HFF-Myc (cell line): ENCODE measurements at places on chromosomes 7 and 10.

DNA sequence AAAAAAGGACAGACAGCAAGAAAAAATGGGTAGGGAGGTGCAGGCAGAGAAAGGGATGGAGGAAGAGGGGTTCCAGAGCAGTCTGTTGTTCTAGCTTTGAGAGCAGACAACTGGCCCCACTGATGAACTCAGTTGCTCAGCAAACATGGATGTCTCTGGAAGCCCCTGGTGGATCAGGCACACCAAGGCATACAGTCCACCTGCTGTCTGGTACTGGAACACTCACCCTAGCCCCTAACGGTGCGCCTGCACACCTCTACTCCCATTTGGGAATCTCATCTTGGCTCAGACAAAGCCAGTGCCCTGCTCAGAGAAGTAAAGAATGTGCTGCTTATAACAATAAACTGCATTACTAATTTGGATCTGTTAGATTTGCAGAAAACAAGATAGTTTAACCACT, 7.7 kb downstream of the MACROH2A2 start:
- DNase-seq = no peak

DNA sequence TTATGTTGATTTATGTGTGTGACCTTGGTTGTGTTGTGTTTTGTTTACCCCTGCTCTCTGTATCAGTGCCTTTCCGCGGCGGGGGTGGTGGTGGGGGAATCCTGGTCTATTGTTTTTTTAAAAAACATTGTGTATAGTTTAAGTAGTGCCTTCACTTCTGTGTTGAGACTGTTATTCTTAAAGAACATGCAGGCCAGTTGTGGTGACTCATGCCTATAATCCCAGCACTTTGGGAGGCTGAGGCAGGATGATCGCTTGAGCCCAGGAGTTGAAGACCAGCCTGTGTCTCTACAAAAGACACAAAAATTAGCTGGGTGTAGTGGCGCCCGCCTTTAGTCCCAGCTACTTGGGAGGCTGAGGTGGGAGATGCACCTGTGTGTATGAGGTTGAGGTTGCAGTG, 429.0 kb upstream of the LRGUK start:
- DNase-seq = no peak

DNA sequence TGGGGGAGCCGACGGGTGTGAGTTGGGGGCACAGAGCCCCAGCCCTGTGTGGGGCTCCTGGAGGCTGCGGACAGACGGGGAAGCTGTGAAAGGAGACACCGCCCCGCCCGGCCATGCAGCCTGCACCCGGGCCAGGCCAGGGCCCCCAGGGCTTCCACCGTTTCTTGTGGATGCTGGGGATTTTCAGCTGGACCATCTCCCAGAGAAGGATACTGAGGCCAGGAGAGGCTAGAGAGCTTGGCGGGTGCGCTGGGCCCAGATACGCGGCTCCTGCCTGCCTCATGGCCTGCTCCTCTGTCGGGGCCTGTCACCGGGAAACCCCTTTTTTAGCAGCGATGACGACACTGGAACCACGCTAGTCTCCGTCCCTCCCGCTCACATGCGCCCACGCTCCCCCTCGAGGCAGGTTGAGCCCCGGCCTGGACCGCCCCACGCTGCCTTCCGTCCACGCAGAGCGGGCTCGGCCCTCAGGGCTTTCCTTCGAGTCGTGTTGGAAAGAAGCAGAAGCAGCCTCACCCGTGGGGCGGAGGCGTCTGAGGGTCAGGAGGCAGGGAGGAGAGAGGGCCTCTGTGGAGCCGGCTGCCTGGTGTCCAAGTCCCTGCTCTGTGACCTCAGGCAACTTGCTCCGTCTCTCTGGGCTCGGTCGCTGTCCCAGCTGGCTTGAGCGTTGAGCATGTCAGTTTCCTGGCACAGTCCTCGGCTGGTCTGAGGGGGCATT, 11.7 kb downstream of the TMEM184A start:
- no peak for DNase-seq

DNA sequence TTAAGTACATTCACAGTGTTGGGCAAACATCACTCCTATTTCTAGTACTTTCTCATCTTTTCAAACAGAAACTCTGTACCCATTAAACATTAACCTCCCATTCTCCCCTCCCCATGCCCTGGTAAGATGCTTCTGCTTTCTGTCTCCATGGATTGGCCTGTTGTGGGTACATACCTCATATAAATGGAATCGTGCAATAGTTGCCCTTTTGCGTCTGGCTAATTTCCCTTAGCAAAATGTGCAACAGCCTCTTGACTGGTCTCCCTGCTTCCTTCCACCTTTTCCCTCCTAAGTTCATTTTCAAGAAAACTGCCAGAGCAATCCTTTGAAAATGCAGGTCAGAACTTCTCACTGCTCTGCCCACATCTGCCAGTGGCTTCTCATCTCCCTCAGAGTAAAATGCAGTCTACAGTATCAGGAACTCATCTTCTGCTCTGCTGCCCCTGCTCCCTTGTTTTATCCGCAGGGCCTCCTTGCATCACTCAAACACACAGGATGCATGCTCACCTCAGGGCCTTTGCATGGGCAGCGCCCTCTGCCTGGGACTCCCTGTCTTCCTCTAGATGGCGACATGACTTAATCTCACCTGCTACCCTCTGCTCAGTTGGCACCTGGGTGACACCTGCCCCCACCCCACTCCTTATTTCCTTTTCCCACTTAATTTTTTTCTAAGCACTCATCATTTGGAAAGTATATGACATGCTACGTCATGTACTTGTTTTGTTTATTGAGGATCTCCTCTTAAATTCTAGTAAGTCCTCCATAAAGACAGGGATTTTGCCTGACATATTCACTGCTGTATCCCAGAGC, 44.3 kb upstream of the ECHDC3 start:
- DNase-seq = no peak

DNA sequence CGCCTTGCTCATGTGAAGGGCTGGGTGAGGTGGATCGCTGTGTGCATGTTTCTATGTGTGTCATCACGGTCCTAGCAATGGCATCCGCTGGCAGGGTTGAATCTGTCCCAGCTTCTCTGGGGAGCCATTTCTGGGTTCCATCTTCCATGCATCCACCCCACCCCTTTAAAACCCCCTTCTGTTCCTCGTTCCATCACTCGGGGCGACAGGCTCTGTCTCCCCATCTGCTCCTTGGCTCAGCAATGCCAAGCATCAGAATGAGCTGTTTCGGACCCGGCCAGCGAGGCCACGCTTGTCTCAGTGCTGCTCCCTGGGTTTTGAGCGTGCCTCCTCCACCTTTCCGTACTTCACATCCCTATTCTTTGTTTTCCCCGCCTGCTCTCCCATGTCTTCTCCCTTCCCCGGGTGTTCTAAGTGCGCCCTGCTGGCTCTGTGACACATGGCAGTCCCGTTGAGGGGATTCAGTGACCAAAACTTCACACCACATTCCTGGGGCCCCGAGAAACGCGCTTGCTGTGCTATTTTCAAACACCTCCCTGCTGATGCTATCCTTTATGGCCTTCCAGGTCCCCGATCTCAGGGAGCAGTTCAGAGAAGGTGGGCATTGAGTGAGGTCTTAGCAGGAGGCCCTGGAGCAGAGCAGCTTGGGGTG, 554.1 kb upstream of the FOXK1 start:
- DNase-seq = no peak

- no peak for DNase-seq
Measured at GRCh38 chr7:130723784-130724183, 10.2 kb downstream of the KLF14 start.

GRCh38 chr10:91521439-91521838, 111.3 kb downstream of the HECTD2 start:
- no peak for DNase-seq

GRCh38 chr7:13159003-13159402, 471.6 kb downstream of the ARL4A start:
- DNase-seq = no peak

DNA sequence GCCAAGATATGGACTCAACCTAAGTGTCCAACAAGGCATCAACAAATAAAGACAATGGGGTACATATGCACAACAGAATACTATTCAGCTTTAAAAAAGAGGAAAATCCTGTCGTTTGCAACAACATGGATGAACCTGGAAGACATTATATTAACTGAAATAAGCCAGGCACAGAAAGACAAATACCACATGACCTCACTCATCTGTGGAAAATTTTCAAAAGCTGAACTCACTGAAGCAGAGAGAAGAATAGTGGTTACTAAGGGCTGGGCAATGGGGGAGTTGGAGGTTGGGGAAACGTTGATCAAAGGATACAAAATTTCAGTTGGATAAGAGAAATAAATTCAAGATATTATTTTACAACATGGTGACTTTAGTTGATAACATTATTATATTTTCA, 221.4 kb upstream of the PITRM1 start:
- no peak for DNase-seq

- DNase-seq = no peak
Measured at GRCh38 chr10:12540341-12540781, 191.0 kb downstream of the CAMK1D start.

DNA sequence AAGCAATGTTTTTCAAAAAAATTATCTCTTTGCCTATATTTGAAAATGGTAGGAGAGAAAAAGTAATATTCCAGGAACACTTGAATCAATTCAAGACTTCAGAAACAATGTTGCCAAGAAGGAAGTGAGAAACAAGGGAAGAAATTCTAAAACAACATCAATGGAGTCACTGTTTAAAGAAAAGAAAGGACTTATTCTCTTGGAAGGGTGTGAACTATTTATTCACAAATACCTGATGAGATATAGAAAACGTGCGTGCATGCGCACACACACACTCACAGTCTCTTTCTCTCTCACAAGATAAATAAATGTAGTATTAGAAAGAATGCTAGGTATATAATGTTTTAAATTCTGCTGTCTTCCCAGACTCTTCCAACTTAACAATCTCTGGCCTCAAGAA, 117.2 kb upstream of the FAM133B start:
- DNase-seq = no peak

DNA sequence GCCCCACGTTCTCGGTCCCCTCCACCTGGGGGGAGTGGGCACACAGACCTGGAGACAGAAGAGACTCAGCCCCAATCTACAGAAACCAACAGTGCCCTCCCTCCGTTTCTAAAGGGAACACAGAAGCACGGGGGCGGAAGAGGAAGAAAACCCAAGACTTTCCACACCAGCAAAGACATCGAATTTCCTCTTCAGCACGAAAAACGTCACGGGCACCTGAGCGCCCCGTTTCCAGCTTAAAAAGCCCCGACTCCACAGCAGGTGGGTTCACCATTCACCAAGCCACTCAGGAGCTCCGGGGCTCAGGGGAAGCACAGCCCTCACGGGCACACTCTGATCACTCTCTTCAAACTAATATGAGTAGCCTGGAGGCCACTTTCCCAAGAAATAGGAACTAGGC, 19.6 kb downstream of the NUDT1 start:
- no peak for DNase-seq

DNA sequence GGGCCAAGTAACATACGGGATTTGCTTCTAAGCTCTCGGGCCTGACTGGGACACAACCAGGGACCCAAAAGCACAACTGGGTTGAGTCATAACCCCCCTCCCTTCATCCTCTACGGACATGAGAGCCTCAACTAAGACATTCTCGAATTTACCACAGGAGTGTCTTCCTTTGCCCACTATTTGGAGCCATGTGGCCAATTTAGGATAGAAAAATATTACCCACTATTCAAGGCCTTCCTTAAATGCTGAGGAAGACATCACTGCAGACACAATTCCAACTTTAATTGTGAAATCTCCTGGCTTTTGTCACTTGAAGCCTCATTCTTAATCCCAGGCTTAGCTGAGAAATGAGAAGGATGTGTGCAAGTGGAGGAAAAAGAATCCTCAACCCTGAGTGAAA, 11.8 kb downstream of the CTBP2 start:
- no peak for DNase-seq

- peak; percentile 44 for DNase-seq
Measured at GRCh38 chr7:38222481-38223096, 44.5 kb downstream of the STARD3NL start.

GRCh38 chr7:92609921-92610518, 19.8 kb upstream of the FAM133B start:
- no peak for DNase-seq

DNA sequence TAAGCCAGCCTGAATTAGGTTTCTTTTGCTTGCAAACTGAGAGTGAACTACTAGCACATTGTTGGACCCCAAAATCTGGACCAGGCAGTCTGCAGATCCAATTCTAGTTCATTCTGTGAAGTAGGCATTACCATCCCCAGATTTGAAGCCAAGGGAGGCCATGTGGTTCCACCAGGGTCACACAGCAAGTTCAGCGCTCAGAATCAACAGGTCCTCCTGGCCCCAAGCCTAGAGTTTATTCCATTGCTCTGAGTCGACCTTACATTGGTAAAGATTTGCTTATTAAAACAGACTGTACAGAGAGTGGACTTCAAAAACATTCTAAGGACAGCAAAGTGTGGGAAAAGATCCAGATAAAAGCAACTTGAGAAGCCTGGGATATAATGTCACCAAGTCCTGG, 50.9 kb downstream of the AFAP1L2 start:
- DNase-seq = no peak

GRCh38 chr7:149865437-149865836, 8.3 kb upstream of the ATP6V0E2 start:
- no peak for DNase-seq

DNA sequence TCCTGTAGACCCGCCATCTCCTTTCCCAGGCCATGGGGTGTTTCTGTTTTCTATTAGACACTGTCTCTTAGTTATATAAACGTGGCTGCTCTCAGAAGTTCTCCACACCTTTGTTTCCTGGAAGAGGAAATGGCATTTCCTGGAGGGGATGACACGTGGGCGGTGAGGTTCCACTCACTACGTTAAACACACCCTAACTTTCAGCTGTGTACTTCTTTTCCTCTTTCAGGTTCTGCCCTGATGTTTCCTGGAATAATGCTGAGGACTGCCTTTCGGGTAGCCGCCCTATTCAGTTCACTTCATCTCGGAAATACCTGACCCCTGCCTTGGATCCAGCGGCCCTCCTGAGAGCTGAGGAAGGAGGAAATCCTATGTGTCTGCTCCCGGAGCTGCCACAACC, 3.4 kb upstream of the PRKCQ start:
- DNase-seq = no peak

DNA sequence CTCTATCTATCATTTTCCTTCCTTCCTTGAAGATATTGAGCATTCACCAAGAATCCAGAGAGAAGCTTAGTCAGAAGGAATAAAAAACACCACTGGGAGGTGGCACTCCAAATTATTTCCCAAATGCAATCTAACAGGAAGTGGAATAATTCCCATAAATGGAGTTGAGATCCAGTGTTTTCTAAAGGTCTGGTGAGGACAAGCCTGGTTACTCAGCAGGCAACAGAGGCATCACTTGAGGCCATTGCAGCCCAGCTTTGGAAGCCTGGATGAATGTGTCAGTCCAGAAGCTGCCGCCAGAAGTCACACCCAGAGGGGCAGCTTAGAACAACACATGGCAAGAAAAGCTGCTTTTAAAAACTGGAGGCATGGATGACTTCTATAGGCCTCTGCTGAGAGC, 288.9 kb upstream of the KLF6 start:
- peak; percentile 31 for DNase-seq

GRCh38 chr7:147771344-147771743, 819.2 kb upstream of the C7orf33 start:
- no peak for DNase-seq

DNA sequence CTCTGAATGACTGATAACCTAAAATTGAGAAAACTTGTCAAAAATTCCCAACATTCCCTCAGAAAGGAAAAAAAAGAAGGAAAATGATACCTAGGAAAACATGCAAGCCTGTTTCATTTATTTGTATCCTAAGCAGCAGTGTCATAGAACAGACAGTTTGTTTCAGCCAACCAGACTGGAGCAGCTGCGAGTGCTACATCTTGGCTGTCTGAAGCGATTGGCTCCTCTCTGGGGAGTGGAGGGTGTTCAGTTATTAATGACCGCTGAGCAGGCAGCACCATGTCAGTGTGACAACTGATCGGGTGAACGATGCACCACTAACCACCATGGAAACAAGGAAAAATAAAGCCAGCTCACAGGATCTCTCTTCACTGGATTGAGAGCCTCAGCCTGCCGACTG, at the start of gene LRRN3:
TSS of gene LRRN3 (plus strand) at position 282 of the 400 bp plus-strand sequence. CDS start 31,646 bp downstream, outside the sequence.
- no peak for DNase-seq
